GM12878 (cell line): ENCODE measurements at places on chromosomes 1 and 21.

DNA sequence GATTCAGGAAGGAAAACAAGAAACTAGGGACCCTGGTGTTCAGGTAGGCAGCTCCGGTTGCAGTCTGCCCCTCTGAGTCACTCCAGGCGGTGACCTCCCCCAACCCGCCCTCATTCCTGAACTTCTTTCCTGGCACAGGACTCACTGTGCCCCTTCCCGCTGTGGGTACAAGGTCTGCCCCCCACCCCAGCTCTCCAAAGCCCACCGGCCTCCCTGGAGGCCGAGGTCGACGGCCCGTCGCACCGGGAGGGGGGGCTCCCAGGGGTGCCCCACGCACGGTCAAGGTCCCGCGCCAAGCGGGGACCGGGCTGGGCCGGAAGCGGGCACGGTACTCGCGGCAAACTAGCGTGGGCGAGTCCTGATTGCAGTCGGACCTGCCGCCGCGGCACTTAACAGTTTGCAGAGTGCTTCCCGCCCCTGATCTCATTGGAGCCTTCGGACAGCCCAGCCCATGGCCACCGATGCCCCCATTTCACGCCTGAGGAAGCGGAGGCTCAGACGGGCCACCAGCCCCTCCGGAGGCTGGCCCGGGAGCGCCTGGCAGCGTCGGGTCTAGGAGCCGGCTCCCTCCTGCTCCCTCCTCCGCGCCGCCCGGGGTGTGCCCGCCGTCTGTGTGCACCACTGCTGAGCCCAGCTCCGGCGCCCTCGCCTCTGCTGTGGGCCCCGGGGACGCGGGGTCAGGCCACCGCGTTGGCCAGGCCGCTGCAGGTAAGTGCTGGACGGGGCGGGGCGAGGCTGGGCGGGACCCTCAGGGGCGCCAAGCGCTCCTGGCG lies at the start of gene GJB3:
TSS of gene GJB3 (plus strand) at position 144 of the 773 bp plus-strand sequence. CDS start 3,549 bp downstream, outside the sequence.
- no peak for DNase-seq

DNA sequence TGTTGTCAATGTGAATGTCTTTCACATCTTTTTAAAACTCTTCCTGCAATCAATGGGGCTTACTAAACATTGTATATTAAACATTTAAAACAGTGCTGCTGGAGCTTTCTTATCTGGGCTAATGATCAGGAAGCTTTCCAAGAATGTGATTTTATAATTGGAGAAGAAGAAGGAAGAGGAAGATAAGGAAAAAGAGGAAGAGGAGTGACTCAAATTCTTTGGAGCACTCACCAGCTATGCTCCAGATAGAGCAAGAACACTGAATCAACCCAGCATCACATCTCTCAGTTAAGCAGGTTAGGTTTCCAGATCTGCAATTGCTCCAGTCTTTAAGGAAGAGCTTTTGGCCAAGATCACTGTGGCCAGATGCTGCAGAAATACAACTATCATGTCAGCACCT lies 1.4 kb upstream of the SPRR2E start:
- DNase-seq: no peak

DNA sequence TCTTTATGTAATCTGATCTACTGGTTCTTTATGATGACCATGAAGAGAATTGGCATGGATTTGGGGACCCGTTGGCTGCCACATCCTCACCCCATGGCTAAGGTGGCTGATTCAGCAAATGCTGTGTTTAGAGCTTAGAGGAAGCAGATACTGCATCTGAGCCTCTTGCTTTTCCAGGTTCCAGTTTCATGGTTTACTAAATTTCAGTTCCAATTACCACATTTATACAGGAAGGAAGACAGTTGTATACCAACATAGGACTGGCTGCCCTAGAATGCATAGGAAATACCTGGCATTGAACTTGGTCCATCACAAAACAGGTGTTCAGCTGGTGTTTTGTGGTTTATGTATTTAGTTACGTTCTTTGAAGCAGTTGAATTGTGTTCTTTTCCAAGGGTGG lies 107.1 kb downstream of the ST3GAL3 start:
- DNase-seq: no peak

- no peak for DNase-seq
Observed at GRCh38 chr1:66464802-66465201, 69.2 kb upstream of the SGIP1 start.

DNA sequence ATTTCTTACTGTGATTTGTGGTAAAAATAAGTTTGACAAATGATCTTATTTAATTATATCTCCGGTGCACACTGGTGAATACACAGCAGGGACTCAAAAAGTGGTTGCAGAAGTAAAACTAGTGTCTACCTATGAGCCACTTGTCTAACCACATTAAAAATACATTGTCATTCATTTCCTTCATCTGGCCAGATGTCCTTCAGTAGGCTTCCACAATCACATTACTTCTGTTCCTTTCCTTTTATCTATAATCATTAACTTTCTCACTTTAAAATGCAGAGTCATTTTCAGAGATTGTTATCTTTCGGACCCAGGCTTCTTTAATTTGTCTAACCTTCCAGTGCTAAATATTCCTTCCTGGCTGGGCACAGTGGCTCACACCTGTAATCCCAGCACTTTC lies 3.0 kb downstream of the RBBP5 start:
- no peak for DNase-seq

- no peak for DNase-seq
Observed at GRCh38 chr1:188670837-188671236, 1806.8 kb downstream of the BRINP3 start.
